ENCODE measurements at places on chromosomes 4 and X.

DNA sequence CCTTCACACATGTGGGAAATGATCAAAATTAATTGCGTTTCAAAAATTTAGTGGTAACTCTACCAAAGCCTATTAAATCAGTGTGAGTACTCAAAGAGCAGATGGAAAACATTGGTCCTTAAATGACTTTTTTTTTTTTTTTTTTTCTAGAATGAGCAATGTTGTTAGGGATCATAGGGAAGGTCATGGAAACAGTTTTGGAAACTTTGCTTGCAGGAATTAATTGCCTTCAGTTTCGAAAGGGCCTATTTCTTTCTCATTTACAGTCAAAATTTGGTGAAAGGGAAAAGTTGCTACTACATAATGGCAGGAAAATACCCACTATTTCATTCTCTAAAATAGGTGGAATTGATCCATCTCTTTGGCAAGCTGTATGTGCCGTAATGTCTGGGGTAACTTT, 160.9 kb downstream of the RTL9 start:
- DNase-seq, result no peak

DNA sequence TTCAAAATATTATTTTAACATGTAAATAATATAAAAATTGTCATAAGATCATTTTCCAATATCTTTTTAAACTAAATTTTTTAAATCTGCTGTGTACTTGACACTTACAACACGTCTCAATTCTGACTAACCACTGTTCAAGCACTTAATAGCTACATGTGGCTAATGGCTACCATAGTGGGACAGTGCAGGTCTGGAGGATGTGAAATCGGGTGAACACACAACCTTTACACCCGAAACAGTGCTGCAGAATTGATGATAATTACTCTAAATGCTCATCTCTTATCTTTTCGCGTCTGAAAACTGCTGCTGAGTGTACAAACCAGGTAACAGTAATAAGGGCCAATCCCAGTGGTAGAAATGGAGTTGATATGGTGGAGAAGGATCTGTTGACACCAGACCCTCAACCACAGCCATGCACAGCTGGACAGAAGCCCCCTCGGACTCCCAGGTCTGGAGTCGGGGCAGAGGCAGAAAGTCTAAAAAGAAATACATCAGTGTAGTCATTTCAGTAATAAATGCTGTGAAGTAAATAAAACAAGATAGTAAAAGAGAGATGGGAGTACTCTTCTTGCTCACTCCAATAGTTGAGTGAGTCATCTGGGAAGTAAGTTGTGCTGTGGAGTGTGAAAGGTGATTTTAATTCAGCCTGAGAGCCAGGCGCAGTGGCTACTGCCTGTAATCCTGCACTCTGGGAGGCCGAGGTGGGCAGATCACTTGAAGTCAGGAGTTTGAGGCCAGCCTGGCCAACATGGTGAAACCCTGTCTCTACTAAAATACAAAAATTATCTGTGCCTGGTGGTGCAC, 150.0 kb downstream of the CBR4 start:
- no peak for DNase-seq

DNA sequence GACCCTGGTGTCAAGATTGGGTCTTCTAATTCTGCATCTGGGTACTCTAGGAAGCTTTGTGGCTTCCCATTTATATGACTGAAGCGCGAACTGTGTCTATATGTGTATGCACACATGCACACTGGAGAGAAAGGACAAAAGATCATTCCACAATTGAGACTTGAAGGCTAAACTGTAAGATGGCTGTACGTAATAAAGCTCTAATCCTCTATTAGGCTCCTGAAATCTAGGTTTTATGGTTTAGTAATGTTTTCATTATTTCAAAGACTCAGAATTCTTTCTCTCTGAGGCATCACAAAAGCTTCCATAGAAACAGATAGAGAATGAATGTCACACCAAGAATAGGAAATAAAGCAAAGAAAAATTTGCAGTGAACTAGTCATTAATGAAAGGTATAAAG, 320.7 kb upstream of the FTHL17 start:
- no peak for DNase-seq

DNA sequence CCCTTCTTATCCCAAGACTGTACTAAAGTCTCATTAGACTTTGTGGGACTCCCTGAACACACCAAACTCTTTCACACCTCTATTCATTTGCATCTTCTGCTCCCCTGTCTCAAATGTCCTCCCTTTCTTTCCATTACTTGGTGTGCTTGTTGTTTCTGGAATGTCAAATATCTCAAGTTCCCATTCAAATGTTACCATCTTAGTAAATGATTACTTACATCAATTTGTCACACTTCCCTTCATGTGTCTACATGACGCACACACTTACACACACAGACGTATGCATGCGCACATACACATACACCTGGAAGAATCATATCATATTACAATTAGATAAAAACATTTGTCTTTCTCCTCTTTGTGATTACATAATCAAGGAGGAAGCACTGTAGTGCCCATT, 210.8 kb upstream of the TEX13C start:
- no peak for DNase-seq

GRCh38 chr4:25861951-25862410, 807 bp downstream of the SEL1L3 start:
- DNase-seq, result no peak

DNA sequence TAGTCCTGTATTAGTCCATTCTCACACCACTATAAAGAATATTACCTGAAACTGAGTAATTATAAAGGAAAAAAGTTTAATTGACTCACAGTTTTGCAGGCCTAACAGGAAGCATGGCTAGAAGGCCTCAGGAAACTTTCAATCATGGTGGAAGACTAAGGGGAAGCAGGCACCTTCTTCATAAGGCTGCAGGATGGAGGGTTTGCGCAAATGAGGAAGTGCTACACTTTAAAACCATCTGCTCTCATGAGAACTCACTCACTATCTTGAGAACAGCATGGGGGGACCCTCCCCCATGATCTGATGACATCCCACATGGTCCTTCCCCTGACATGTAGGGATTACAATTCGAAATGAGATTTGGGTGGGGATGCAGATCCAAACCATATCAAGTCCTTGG, 12.1 kb upstream of the MAGEA11 start:
- DNase-seq, result no peak

DNA sequence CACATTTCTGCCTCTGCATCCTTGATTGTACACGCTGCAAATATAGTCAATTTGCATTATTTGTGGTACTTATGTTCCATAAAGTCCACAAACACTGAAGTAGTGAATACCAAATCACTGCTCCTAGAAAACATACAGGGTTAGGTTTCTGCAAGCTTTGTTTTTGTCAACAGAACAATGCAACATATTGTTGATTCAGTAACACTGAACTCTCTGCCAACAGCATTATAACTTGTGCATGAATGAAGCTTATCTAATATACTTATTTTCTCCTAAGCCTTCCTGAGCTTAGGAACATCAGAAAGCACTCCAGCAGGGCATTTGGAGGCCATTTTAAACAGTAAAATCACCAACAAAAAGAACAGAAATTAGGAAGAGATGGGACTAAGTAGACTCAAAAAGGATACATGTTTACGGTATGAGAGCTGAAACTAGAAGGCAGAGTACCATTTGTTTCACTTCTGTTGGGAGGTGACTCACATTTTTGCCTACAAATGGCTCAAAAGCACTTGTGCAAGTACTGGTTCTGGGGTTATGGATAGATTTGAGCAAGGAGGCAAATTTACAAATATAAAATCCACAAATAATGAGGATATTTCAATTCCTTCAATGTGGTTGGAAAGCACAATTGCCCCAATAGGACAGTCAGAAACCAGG, 14.1 kb downstream of the COX18 start:
- no peak for DNase-seq

- no peak for DNase-seq
Observed at GRCh38 chrX:22063284-22063683, 31.2 kb downstream of the PHEX start.

DNA sequence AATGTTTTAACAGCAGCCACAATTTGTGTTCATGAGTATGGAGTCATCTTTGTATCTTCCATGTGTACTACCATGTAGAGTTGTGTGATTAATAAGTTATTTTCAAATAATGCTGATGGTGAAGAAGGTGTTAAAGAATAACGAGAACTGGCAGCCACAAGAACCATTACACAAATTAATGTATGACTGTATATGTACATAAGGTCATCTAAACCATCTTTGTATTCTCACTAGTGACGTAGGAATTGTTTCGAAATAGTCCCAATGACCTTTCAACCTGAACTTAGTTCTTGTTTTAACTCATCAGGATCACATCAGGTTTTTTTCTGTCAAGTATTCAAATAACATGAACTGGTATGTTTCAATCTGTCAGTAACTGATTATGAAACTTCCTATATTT, 48.3 kb upstream of the NOCT start:
- no peak for DNase-seq

DNA sequence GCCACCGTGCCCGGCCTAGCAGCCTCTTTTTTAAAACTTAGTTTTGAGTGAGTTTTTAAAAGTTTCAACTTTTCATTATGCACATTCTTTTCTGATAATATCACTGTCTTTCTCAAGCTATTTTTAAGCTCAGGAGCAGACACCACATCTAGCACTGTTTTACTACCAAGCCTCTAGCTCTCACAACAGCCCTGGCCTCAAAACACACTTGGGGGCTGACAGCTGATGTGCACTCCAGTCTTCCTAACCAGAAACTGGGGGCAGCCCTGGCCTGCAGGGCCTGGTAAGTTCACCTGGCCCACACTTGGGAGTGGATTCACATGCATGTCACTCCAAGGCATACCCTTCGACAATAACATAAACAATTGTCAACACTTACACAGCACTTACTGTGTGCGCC, 34.0 kb downstream of the CENPU start:
- no peak for DNase-seq

DNA sequence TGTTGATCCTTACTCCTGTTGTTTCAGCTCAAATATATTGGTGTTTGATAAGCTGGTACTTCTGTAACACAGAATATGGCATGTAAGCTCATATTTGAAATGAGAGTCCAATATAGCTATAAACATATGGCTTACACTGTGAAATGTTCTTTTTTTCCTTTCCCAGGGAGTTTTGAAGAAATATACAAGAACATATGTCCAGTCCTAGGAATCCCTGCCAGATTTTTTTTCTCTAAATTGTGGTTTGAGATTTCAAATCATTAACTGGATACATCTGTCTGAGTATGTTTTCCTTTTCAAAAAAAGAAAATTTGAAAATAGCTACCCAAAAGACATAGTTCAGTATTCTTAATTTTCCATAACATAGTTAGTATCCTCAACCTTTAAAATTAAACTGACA, 60.2 kb downstream of the HMGB2 start:
- no peak for DNase-seq

- no peak for DNase-seq
Observed at GRCh38 chr4:186699298-186699697, 24.4 kb downstream of the FAT1 start.

DNA sequence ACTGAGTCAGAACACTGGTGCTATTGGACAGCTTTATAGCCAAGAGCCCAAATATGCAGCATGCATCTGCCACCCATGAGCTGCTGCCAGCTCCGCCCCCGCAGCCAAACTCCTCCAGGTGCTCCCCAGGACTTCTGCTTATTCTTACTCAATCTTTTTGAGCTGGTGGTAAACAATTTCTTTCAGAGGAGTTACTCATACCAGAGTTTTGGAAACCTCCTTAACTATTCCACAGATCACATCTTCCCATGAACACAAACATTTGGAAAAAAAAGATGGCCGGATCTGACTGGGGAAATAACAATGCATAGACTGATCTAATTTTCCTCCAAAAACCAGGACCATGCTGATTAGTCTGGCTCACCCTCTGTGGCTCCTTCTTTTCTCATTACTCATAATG, 399.9 kb downstream of the GPM6A start:
- DNase-seq, result no peak

DNA sequence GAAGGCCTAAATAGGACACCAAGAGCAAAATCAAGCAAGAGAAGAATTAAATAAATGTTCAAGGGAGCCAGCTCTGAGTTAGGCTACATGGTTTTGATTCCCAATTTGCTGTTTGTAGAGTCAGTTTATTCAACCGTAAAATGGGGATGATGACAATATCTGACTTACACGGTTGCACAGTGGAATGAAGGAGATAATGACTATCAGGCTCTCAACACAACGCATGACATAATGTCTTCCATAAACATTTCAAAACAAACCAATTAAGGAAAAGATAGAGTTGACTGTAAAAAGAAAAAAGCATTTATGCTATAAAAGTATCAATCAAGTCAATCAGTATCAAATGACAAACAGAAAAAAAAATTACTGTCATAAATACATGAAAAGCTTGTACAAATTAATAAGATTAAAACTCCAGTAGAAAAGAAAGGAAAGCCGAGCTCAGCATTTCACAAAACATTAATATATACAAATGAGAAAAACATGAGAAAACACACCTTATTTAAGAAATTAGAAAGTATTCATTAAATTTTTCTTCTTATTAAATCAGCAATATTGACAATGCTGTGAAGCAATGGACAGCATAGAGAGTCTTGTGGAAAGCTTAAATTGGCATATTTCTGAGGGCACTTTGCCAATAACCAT, 179.0 kb downstream of the SCFD2 start:
- DNase-seq, result no peak

GRCh38 chr4:138218976-138219375, 23.2 kb downstream of the SLC7A11 start:
- DNase-seq, result no peak

DNA sequence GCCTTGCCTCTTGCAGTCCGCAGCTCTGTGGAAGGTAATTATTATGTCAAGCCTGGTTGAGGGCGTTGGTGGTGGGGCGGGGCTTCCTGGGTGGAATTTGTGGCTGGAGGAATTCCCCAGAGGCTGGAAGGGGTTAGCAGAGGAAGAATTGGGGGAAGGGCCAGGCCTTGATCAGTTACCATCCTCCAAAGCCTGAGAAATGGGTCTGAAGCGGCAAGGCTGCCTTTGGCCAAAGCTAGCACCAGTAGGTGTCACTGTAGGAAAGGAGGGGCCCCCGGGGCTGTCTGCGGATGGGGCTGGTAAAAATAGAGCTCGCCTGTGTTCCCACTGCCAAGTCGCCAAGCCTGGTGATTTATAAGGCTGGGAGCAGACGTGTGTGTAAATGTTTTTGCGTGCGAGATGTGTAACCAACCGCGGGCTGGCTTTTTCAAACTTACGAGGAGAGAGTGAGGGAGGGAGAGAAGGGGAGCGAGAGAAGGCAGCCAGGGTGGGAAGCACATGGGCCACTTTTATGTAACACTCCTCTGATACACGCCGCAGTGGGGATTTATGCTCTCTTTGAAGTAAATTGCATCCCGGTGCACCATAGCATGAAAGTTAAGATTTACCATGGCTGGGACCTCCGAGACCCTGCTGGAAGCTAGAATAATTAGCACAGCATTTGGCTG, 367.0 kb downstream of the BCOR start:
- DNase-seq, result no peak

GRCh38 chr4:175435381-175435783, 376.7 kb downstream of the GPM6A start:
- no peak for DNase-seq

- no peak for DNase-seq
Observed at GRCh38 chr4:130074096-130074495, 978.1 kb downstream of the C4orf33 start.

- no peak for DNase-seq
Observed at GRCh38 chr4:73421708-73422457, 14.1 kb upstream of the AFP start.
